HAP-1 (cell line): ENCODE measurements at places on chromosomes 13 and 19.
A peak's percentile ranks its signal among the peaks of the same experiment; 100 is the strongest.

- no peak for DNase-seq
Measured at GRCh38 chr13:29458419-29458818, 137.1 kb downstream of the SLC7A1 start.

GRCh38 chr13:110265682-110266430 is 41.1 kb downstream of the COL4A1 start:
- DNase-seq: no peak

DNA sequence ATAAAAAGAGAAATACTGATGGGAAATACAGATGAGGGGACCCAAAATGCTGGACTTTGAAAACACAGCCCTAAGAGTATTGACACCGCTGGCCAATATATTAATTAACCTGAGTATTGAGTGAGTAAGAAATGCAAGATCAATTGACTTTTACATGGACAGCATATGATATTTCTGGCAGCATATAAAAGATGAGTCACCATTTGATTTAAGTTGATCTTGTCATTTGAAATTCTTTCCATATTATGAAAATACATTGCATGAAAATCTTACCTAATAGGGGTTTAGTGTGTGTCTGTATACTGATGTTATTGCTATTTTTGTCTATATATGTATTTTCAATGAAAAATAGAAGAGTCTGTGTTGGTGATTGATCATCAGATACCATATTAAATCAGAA is 619.6 kb downstream of the KCTD12 start:
- DNase-seq: no peak

- DNase-seq: no peak
Measured at GRCh38 chr19:7292950-7293761, 1.1 kb downstream of the INSR start.

DNA sequence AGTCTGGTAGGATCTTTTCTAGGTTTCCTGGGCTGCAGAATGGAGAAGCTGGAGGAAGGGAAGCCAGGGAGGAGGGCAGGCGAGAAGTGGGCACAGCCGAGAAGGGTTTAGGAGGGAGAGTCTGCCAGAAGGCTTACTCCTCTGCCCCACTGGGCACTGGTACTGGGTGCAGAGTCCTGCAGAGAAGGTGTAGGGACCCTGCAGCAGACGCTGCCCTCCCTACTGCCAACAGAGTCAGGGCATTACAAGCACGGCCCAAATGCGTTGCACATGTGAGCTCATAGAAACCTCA is 726 bp upstream of the PEPD start:
- DNase-seq: no peak

DNA sequence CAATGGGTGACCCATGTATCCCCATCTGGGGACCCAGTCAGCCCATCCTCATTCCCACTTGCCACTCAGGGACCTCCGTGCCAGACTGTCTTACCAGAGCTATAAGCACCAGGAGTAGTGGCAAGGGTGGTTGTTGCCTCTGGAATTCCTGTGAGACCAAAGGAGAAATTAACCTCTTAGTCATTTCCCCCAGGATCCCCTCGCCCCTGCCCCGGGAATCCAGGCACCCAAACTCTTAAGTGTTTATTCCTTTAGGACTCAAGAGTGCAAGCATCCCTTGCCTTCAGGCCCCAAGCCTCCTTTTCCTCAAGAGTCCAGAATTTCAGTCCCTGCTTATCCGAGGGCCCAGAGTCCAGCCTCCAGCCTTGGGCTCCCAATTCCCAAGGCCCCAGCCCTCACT is 9.2 kb downstream of the NTN5 start:
- no peak for DNase-seq

DNA sequence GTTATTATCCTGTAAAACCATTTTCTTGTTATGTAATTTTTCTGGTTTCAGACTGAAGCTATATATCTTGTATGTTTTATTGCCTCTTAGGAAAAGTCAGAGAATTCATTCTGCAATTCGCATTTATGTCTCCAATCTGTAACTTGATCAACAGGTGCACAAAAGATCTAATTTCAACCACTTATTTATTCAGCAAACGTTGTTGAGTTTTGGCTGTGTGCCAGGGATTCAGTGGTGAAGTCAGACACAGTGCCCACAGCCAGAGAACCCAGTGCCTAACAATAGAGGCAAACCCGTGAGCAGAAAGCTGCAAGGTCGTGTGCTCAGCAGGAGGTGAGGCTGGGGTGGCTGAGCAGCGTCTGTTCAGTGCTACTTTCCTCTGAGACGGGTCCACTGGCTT is 119.5 kb upstream of the MCF2L start:
- peak; percentile 57 for DNase-seq

DNA sequence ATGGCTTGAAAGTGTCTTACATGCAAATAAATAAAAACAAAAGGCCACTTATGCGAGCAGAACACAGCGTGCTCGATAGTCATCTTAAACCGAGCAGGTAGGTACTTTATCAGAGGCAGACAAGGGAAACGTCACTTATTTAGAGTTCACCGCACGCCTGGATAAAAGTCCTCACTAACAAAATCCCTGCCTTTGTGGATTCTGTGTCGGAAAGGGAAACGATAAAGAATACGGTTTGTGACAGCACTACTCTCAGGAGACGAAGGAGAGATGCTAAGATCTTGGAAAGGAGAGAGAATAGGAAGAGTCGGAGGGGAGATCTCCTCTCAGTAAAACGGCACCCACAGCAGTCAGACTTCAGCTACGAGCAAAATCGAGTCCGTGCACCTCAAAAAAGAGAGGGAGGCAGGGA is 581 bp downstream of the RCBTB1 start:
- peak; percentile 18 for DNase-seq

DNA sequence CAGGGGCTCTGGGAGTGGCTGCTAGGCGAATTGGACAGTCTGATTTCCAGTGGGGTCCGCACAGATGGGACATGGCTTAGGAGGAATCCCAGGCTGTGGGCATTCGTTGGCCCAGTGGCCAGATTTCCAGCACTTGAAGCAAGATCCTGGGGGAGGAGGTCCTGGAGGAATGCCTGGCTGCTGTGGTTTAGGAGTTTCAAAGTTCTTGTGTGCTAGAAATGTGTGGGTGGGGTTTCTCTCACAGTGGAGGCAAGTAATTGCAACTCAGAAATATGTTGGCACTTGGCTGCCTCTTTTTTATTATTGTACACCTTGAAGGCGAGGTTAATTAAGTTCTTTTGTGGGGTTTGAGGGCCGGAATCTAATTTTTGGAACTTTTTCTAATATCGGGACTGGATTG is 17.1 kb downstream of the IGFL3 start:
- no peak for DNase-seq

- DNase-seq: no peak
Measured at GRCh38 chr19:5036698-5037563, 68.0 kb downstream of the KDM4B start.

DNA sequence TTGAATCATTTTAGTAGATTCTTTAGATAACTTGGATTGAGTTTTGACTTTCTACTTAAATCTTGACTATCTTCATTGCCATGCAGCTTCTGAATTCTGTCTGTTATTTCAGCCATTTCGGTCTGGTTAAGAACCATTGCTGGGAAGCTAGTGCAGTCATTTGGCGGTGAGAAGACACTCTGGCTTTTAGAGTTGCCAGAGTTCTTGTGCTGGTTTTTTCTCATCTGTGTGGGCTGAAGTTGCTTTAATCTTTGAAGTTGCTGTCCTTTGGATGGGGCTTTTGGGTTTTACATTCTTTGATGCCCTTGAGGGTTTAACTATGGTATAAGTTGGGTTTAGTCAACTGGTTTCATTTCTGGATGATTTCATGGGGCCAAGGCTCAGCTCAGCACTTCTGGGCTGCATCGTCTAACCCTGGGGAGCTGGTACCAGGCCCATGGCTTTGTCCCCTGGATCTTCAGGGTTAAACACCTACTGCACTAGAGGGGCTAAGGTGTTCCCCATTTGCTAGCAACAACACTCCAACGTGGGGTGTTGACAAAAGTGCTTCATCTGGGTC is 10.0 kb upstream of the IGFL2 start:
- no peak for DNase-seq

GRCh38 chr19:29018542-29018941 is 194.4 kb downstream of the UQCRFS1 start:
- no peak for DNase-seq

GRCh38 chr13:112132142-112132541 is 65.2 kb downstream of the SOX1 start:
- no peak for DNase-seq

GRCh38 chr13:72689181-72689696 is 38.2 kb downstream of the MZT1 start:
- no peak for DNase-seq

- no peak for DNase-seq
Measured at GRCh38 chr13:59088716-59089115, 1075.0 kb downstream of the DIAPH3 start.

DNA sequence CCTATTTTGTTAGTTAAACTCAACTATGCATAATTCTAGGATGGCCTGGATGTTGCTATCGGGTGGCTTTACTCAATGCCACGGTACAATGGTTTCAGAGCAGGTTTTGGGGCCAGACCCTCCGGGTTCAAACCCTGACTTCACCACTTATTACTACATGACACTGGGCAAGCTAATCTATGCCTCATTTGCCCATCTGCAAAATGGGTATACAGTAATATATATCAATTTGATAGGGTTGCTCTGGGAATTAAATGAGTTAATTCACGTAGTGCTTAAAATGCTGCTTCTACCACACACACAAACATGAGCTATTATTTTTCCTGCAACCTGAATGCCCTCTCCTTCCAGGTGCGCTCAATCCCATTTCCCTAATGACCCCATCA is 839 bp downstream of the ESD start:
- DNase-seq: no peak

DNA sequence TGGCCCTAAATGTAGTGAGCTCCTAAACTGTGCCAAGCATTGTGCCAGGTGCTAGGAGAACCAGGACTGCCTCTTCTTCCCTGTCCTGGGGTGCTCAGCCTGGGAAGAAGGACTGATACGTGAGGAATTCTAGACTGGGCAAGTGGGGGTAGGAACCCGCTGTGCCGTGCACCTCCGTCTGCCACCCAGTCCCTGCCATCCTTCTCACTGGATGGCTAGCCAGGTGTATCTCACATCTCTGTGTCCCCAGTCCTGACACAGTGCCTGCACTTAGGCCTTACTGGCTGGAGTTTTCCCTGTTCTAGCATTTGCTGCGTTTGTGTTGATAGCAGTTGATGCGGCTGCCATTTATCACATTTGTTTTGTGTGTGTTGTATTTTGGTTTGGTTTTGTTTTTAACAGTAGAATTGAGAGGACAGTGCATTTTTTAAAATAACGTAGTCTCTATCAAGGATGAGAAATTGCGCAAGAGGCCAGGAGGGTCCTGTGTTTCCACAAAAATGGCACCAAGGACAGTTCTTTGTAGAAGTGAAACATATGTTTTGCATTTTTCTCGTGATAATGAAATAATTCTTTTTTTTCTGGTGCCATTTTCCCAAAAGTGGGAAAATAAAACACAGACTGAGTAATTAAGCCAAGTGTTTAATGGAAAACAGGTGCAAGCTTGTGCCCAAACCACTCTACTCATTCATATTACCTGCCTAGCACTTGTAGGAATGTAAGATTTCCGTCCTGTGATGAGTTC is 4.7 kb upstream of the GPR183 start:
- no peak for DNase-seq

DNA sequence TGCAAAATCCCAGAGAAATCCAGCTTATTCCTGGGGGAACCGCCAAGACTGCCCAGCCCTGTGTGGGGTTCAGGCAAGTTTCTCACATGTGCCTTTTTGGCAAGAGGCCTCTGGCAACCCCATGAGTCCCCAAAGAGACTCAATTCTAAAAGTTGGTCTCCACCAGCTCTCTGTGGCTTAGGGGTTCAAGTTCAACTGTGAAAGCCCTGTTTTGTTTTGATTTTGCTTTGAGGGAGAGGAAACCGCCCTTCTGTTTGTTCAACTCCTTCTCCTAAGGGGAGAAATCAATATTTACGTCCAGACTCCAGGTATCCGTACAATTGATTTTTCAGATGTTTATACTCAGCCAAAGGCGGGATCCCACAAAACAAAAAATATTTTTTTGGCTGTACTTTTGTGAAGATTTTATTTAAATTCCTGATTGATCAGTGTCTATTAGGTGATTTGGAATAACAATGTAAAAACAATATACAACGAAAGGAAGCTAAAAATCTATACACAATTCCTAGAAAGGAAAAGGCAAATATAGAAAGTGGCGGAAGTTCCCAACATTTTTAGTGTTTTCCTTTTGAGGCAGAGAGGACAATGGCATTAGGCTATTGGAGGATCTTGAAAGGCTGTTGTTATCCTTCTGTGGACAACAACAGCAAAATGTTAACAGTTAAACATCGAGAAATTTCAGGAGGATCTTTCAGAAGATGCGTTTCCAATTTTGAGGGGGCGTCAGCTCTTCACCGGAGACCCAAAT is 583 bp upstream of the LDLR start:
- DNase-seq: no peak

DNA sequence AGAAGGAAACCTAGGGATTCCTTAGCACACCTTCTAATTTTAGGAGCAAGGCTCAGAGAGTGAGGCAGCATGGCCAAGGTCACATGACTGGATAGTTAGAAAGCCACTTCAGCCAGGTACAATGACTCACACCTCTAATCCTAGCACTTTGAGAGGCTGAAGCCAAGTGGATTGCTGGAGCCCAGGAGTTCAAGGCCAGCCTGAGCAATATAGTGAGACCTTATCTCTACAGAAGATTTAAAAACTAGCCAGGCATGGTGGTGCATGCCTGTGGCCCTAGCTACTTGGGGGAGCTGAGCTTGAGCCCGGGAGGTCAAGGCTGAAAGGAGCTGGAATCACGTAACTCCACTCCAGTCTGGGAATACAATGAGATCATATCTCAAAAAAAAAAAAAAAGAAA is 69.2 kb downstream of the TEX26 start:
- no peak for DNase-seq

DNA sequence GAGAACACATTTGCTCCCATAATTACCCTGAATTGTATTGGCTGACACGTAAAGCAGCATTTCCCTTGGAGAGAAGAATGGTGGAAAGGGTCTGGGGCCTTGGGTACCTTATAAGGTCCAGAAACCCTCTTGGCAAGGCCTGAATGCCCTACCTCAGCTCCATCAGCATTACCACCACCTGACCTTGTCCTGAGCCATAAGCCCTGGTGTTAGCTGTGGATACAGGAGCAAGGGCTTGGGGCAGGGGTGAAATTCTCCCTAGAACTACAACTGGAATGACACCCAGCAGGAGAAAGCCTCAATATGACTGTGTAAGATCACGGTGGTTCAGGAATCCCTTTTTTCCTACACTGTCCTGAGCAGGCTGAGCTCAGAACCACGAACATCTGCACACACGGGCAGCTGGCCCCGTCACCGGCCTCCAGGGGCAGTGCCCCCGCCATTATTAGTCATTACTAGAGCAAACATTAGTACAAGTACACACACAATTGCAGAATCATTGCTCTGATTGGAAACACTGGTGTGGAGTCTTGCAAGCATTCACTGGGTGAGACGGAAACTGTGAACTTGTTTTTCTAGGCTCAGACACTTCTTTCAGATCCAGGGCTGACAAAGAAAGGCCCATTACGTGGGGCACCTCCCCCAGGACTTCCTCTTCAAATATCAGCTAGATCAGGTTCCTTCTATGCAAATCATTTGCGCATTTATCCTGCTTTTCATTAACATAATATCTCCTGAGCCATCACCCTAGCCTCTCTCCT is 26.8 kb upstream of the MTIF3 start:
- DNase-seq: no peak

GRCh38 chr19:35661995-35662340 is 4.3 kb upstream of the UPK1A start:
- no peak for DNase-seq
